Tibial nerve (tissue), 4 donors: ENCODE measurements at places on chromosomes 11 and 22.
A peak's percentile ranks its signal among the peaks of the same experiment; 100 is the strongest.

DNA sequence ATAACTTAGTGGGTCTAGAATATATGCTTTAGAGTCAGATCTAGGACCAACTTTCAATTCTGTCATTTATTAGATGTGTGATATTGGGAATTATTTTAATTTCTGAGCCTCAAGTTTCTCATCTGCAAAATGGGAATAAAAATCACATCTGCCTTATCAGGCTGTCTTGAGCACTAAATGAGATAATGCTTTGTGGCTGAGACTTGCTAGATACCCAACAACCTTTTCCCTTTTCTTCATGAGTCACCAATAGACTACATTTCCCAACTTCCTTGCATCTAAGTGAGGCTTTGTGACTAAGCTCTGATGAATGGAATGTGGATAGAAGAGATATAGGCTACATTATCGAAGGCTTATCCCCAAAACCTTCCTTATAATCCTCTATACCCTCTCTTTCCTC lies 220.7 kb upstream of the SESN3 start:
- no peak for DNase-seq

DNA sequence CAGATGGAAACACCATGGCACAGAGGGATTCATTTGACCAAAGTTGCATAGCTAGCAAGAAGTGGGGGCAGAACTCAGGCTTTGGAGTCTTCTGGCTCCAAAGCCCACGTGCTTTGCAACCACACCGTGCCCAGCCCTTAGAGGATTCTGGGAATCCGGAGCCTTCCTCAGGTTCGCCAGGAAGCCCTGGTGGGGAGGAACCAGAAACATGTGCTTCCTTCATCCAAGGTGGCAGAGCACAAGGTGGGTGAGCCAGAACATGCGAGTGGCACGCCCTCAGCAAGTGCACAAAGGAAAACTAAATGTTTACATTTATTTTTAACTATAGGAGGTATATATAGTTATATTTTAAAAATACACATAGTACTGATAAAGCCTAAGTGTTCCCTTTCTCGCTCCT lies 151.9 kb upstream of the NECTIN1 start:
- DNase-seq = no peak

- no peak for DNase-seq
These were observed 7.0 kb downstream of the KIRREL3 start for GRCh38 chr11:126993599-126993998.

GRCh38 chr22:19871845-19872778 lies 17.4 kb upstream of the GNB1L start:
- DNase-seq = peak; percentile 8

DNA sequence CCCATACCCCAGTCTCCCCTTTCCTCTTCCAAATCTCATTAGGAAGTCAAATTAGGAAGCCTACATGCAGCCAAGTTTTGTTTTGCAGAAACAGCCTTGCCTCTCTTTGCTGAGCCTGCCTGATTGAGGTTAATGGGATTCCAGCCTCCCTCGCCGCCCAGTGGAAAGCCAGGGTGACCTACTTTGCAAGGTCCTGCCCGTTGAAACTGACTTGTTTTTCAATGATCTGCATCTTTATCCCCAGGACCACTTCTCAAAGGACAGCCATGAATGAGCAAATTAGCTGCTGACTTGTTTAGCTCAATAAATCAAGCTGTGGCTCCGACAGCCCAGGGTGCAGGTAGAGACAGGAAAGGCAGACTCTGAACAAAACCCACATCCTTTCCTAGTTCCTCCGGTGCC lies 110.4 kb downstream of the RRAS2 start:
- DNase-seq = no peak

- no peak for DNase-seq
These were observed 392.2 kb upstream of the CCDC179 start for GRCh38 chr11:23252426-23252825.

- DNase-seq = no peak
These were observed 395.6 kb downstream of the TENM4 start for GRCh38 chr11:79045018-79045799.

- DNase-seq = no peak
These were observed 138.5 kb upstream of the NCAM1 start for GRCh38 chr11:112822478-112823274.

- DNase-seq = no peak
These were observed 3.7 kb downstream of the MPZL2 start for GRCh38 chr11:118260353-118260752.

DNA sequence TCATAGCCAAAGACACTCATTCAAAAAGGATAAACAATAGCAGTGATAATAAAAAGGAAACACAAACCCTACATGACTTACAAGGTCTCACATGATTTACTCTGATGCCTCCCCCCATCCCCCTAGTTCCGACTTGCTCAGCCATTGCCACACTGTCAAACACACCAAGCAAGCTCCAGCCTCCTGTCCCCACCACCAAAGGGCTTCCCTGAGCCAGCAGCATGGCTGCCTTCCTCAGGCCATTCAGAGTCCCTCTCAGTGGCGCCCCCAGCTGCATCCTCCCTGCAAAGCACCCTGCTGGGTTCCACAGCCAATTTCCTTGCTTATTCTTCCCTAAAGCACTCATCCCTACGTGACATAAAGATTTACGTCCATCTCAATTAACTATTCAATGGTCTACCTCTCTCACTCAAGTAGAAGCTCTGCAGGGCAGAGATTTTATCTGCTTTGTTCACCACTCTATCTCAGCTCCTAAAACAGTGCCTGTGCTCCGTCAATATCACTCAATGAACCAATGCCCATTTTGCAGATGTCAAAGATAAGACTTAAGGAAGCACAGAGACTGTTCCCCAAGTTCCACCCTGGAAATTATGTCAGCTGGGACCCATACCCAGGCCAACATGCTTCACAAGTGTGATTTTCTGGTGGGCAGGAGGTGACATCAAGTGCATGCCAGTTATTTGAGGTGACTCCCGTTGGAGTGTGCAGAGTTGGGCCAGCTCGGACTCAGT lies 106.9 kb downstream of the SYN3 start:
- no peak for DNase-seq

DNA sequence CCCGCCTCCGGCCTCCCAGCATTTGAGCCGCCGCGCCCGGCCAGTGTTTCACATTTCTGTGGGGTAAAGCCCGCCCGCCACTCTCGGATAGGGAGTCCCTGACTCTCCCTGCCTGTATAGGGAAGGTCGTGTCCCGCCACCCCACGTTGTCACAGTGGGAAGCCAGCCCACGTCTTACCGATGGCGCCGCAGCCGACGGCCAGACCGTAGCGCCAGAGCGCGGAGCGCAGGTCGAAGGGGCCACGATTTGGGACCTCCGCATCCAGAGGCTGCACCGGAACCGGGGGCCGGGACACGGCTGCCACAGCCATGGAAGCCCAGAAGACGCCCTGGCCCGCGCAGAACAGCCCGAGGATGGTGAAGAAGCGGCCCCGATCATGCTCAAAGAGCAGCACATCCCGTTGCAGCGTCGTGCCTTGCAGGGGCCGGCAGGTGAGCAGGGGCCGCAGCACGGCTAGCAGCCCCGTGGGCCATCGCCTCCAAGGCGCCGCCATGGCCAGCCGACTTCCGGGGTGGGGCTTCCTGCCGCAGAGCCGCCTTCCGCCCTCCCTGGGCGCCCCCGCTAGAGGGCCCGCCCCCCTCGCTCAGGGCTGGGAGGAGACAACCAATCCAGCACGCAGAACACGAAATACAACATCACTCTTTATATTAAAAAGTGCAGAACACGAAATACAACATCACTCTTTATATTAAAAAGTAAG lies at the start of gene TMEM223:
TMEM223 (minus strand) TSS at position 506 of the 701 bp plus-strand sequence; CDS start at position 494, 12 bp downstream.
- peak; percentile 79 for DNase-seq

DNA sequence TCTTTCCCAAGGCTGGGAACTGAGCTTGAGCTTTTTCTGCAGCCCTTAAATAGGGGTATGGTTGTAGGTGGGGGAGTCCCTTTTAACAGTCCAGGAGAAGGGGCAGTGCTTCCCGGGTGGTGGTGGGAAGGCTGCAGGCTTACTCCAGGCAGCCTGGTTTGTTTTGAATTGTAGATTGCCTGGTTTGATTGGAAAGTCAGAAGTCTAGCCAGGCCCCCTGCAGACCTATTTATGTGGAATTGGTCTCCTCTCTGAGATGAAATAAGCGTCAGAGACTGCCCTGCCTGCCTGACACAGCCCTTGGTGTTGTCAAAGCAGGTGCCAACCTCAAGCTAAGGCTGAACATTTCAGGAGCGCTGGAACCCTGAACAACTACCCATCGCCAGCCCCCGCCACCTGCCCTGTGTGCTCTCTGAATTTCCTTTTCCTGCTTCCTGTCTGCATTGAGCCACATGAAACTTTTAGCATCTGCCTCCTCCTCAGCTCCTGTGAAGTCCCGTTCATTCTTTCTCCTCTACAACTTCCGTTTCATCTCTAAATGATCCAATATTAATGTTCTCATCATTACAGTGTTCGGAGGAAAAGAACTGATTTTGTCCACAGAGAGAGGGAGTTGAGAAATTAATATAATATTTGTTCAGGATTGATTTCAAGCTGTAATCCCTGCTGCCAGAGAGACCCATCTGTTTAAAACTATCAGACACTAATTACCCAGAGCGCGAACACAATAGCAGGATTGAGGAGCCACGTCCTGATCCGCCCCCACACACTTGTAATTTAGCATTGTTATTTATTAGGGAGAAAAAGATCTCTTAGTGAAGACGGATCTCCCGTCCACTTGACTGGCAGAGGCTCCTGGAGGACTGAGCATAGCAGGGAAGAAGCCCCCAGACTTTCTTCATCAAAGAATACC lies 136.5 kb downstream of the TRIM29 start:
- DNase-seq = no peak

- no peak for DNase-seq
These were observed 1.5 kb upstream of the GGT1 start for GRCh38 chr22:24601217-24602104.

GRCh38 chr11:14073849-14074476 lies 111.4 kb downstream of the SPON1 start:
- peak; percentile 24 for DNase-seq

- no peak for DNase-seq
These were observed 6.1 kb downstream of the ASCC2 start for GRCh38 chr22:29831958-29832357.

DNA sequence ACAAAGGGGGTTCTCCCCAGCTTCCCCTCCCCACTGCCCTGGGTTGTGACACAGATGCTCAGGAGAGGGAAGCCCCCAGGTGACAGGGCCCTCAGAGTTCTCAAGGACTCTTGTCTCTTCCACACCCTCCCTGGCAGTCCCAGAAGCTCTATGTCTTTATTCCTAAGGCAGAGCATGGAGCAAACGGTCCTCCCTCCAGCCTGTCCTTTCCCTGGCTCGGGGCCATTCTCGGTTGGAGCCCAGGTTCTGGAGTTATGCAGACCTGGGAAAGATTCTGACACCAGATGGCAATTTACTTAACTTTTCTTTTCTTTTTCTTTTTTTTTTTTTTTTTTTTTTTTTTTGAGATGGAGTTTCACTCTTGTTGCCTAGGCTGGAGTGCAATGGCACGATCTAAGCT lies 186.6 kb downstream of the CEP164 start:
- no peak for DNase-seq

DNA sequence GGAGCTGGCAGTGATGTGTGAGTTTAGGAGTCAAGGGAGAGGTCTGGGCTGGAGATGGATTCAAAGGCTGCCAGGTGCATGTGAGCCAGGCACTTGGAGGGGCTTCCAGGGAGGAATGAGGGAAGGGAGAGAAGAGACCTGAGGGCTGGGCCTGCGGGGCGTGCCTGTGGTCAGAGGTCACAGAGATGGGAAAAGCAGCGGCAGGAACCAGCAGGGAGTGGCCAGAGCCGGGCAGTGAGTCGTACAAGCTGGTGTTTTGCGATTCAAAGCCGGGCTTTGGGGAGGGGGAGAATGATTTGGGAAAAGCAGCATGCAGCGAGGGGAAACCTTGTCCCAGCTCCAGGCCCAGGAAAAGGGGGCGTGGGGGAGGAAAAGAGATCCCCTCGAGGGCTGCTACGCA lies 96.9 kb upstream of the RTL6 start:
- DNase-seq = no peak

GRCh38 chr11:44973632-44974401 lies 23.1 kb upstream of the TP53I11 start:
- DNase-seq = no peak

DNA sequence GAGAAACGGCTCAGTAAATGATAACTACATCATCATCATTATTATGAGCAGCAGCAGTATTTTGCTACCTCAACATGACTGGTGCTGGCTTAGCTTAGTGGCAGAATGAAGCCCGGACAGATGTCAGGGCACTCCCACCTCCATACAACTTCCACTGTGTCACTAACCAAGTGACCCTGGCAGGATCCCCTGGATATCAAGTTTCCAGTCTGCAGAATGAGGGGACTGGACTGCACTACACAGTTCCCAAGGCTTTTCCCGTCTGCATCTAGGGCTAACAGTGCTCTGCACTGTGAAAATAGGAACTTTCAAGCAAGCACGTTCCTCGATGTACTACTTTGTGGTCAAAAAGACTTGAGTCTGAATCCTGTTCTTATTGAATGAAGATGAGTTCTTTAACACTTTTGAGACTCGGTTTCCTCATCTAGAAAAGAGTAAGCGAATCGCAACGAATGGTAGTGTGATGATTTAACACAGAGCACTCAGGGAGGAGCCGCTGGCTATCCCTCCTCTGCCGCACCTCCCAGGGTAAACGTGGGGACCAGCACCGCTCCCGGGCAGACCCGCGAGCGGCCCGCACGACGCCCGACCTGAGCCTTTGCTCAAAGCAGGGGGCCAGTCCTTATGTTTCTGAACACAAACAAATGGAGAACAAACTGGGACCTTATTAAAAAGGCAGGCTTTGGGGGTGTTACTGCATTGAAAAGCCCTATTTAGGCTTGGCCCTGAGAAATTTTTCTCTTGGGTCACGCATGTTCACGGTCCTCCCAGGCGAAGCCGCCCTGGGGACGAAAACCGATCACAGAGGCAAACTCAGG lies 910 bp downstream of the CLTCL1 start:
- DNase-seq = no peak

DNA sequence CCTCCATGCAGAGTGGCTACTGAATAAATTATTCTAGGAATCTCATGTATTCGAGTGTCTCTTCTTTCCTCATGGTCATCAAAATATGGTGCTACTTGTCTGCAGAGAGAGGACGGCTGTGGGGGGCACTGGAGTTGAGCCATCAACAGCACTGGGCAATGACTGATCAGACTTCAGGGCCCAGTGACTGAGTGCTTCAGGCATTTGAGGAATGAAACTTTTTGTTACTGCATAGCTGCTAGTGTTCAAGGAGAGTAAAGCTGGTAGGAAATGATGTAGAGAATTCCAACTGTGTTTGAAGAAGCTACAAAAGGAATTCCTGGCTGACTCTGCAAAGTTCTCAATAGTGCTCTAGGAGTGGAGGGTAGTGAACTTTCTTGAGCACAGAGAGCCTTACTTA lies 277.7 kb downstream of the CADM1 start:
- no peak for DNase-seq

- DNase-seq = no peak
These were observed 10.3 kb downstream of the POLDIP3 start for GRCh38 chr22:42604403-42604802.

DNA sequence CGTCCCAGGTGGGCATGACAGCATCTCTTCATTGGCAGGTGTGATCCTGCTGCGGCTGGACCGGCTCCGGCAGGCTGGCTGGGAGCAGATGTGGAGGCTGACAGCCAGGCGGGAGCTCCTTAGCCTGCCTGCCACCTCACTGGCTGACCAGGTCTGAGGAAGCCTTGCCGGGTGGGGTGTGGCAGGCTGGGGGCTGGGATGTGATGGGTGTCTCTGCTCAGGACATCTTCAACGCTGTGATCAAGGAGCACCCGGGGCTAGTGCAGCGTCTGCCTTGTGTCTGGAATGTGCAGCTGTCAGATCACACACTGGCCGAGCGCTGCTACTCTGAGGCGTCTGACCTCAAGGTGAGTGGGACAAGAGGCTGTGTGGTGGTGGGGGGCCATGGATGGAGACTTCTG lies 3.5 kb downstream of the LARGE2 start:
- no peak for DNase-seq

- DNase-seq = no peak
These were observed 31.2 kb downstream of the KCNJ4 start for GRCh38 chr22:38423512-38424503.

- DNase-seq = no peak
These were observed 160.1 kb upstream of the CADM1 start for GRCh38 chr11:115664313-115664712.
